Left hindlimb (tissue), 1 donor: ENCODE measurements at places on chromosomes 7 and 10.

DNA sequence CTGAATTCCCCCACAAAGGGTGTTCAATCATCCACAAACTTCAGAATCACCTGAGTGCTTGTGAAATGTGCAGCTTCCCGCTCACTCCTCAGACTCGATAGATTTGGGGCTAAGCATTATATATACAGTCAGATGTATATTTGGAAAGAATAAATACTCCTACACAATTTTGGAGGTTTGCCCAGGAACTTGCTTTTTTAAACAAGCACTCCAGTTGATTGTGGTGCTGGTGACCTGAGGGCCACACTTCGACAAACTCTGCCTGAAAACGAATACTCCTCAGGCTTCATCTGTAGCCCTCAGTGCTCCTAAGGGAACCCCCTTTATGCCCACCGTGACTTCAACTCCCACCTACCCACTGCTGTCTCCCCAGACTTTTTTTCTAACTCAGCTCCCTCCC is 211.6 kb downstream of the INHBA start:
- no peak for DNase-seq

GRCh38 chr7:50721160-50721559 is 61.5 kb downstream of the GRB10 start:
- DNase-seq, result no peak

GRCh38 chr10:63057509-63057908 is 75.6 kb upstream of the NRBF2 start:
- no peak for DNase-seq

- DNase-seq, result no peak
Measured at GRCh38 chr7:69388452-69389137, 209.7 kb upstream of the AUTS2 start.

- DNase-seq, result no peak
Measured at GRCh38 chr7:83947260-83947659, 247.3 kb downstream of the SEMA3A start.

- DNase-seq, result no peak
Measured at GRCh38 chr7:118053353-118053752, 130.6 kb upstream of the LSM8 start.

- no peak for DNase-seq
Measured at GRCh38 chr10:22317076-22317370, 835 bp downstream of the COMMD3 start.
